Activated CD4-positive, alpha-beta T cell treated with anti-CD3 and anti-CD28 coated beads, Interleukin-2, amount 50 U/mL, for 24 hours (primary cell): ENCODE measurements at places on chromosomes 13 and 19.

DNA sequence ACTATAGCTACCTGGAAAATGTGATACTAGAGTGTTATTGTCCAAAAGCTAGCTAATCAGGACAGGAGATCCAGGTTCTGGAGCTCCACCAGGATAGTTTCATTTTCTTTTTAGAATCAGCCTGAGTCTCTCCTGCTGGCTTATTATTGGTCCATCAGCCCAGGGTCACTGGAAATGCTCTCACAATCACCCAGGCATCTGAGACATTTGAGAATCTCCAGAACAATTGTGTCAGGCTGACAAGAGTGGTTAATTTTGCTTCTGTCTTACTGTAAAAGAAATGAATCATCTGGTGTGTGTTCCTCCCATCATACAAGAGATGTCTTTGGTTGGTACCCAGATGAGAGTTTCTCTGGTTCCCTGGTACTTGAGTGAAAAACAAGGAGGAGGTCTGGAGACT lies 43.6 kb upstream of the ZNF681 start:
- DNase-seq: no peak

DNA sequence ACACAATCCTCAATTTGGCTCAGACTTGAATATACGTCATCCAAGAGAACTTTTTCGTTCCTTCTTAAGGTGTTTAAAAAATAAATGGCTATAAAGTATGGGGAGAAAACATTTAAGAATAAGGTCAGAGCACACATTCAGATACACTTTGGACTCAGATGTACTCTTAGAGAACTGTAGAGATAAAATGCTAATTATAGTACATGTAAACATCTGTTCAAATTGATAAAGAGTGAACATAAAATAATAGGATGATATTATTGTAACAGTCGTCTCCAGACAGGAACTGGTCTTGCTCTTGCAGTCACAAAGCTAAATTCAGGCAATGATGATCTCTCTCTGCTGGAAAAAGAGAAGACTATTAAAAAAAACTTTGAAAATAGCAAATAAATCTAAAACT lies 91.4 kb downstream of the RBM26 start:
- DNase-seq: no peak

GRCh38 chr13:104057861-104058260 lies 991.6 kb upstream of the SLC10A2 start:
- DNase-seq: no peak

DNA sequence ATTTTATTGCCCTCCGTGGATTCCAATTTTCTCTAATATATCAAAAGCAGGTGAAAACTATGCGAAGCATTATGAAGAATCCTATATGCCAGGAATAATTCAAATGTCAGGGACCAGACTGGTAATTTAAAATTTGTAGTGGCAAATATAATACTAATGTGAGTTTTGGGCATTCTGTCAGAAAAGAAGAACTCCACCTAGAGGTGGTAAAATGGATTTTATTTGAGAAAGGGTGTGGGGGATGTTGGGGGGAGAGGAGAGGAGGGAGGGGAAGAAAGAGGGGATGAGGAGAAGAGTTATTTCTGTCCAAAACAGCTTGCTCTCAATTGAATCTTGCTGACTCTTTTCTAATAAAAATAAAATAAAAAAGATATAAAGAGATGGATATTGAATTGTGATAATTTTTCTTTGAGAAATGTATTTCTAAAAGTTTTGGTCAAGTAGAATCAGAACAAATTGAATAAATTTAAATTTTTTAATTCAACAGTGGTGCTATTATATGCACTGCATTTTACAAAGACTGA lies 929.3 kb upstream of the SLITRK5 start:
- no peak for DNase-seq

DNA sequence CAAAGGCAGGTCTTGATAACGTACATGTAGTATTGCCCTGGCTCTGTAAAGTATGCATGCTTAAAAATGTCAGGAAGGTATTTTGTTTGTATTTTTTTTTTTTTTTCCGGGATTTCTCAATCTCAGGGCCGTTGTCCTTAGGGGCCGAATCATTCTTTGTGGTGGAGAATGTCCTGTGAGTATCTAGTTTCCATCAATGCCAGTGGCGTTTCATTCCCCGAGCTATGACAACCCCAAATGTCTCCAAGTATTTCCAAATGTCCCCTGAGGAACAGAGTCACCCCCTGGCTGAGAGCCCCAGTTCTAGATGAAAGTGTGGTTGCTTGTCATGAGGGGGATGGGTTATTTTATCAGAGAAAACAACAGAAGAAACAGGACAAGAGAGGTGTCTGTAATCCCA lies 68.7 kb downstream of the ACSBG2 start:
- no peak for DNase-seq

- no peak for DNase-seq
Observed at GRCh38 chr13:93708308-93709075, 481.9 kb downstream of the GPC6 start.

DNA sequence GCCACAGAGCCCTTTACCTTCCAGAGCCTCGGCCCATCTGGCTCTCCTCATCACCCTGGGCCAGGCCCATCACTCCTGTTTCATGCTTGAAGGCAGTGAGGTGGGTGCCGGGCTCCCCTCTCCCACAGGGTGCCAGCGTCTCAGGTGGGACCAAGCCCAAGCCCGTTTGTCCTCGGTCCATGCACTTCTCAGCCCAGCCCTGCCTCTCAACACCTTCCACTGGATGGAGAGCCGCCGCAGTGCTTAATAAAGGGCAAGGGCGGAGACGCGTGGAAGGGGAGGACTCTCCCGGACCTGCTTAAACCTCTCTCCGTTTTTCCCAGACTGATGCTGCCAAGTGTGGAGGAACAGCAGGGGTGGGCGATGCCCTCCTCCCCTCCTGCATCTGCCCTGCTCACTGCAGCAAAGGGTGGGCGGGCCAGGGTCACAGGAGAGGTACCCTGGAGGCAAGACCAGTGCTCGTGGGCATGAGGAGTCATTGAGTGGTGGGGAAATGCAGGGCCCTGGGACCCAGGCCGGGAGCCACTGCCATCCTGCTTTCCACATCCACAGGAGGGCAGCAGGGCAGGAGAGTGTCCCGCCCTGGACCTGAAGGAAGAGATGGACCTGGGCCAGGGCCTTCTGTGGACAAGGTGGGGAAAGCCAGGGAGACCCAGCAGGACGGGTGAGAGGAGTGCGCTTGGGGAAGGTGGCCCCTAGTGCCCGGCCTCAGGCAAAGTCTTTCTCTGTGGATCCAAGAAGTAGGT lies 9.7 kb upstream of the ATP11A start:
- no peak for DNase-seq

DNA sequence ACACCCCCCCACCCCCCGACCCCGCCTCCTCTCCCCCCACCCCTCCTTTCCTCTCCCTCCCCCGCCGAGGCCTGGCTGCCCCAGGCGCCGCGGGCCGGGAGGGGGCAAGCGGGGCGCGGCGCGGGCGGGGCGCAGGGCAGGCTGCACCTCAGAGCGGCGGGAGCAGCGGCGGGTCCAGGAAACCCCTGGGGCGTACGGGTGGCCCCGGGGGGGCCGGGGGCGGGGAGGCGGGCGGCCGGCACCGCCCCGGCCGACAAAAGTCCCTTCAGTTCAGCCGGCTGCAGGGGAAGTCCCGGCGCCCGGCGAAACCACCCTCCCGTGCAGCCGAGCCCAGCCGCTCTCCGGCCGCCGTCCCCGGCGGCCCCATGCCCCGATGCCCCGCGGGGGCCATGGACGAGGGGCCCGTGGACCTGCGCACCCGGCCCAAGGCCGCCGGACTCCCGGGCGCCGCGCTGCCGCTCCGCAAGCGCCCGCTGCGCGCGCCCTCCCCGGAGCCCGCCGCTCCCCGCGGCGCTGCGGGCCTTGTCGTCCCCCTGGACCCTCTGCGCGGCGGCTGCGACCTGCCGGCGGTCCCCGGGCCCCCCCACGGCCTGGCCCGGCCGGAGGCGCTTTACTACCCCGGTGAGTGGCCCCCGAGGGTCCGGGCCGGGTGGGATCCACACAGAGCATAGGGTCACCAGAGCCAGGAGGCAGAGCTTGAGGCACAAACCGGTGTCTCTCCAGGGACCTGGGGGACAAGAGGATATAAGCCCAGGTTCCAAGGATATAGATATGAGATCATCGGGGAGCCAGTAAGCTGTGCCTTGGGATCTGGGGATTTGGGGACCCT lies at the start of gene BCL3:
Gene BCL3, plus strand, starts transcription at position 283 of the 829 bp plus-strand sequence. Its CDS starts 83 bp downstream, at position 366.
- peak; percentile 36 for DNase-seq

DNA sequence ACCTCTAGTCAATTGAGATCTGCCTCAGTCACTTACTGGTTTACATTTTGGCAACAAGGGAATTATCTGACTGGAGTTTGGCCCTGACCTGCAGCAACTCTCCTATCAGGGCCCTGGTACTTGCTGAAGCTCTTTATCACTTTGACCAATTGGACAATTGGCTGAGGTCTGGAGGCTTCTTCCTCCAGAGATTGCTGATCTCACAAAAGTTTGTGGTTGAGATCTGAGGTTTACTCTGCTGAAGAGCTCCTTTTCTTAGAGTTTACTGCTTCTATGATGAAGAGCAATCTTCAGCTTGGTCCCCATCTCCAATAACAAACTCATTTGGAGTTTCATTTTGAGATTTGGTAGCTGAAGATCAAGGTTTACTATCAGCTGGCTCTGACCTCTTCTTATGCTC lies 276.9 kb upstream of the SGCG start:
- no peak for DNase-seq

- no peak for DNase-seq
Observed at GRCh38 chr19:898663-899062, 5.4 kb downstream of the RNU6-9 start.

DNA sequence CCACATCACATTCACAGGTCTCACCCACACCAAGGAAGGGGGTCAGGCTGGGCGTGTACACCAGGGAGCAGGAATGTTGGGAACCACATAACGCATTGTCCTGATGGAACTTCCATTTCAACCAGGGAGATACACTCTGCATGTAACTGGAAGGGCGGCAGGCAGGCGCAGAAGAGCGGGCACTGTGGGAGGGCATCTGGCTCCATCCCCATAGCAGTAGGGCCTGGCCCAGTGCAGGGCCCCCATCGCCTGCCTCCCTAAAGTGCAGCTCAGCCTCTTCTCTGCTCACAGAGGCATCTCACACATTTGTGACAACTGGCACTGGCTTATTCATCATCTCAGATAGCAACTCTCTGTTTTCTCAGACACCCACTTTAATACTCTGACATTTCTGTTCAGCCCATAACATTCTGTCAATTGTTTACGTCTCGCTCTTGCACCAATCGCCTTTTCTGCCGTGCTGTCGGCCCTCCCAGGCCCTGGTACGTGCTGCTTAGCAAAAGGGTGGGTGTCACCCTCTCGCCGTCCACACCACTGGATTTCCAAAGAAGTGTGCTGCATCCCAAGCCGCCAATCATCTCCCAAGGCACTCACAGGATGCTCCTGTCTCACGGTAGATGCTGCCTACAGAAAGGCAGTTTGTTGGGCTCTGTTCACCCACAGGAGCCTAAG lies 353.3 kb upstream of the ZNF507 start:
- no peak for DNase-seq

DNA sequence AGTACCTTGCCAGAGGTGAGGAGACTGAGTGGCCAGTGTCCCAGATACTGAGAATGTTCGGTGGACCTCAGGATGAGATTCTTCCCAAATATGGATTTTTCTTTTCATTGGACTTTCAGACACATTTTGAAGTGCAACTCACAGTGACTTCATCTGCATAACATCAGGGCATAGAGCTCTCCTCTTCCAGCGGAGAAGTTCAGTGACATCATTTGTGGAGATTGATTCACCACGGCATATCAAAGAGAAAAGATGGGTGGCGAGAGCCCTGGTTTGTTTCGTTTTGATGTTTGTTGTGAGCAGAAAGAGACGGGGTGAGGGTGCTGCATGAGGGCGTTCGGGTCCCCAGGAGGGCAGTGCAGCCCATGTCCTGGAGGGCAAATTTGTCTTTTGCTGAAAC lies 120.1 kb upstream of the GPR12 start:
- DNase-seq: no peak

GRCh38 chr19:4951656-4952055 lies 17.3 kb upstream of the KDM4B start:
- DNase-seq: no peak

- DNase-seq: peak; percentile 28
Observed at GRCh38 chr19:51777570-51778462, 16.8 kb downstream of the FPR2 start.

- no peak for DNase-seq
Observed at GRCh38 chr13:87147076-87147475, 524.1 kb upstream of the SLITRK5 start.

DNA sequence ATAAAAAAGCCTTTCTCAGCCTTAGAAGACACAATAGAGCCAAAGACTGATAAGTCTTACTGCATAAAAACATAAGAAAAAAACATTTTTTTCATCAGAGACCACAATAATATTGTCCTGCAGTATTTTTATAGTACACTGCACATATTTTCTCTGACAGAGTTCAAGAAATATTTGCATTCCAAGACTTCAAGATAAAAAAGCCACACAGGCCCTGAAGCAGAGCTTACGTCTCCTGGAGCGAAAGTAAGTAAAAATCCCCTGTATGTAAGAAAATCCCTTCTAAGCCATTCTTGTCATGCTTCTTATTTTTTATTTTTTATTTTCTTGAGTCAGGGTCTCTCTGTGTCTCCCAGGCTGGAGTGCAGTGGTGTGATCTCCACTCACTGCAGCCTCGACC lies 755.9 kb downstream of the LIG4 start:
- DNase-seq: no peak

DNA sequence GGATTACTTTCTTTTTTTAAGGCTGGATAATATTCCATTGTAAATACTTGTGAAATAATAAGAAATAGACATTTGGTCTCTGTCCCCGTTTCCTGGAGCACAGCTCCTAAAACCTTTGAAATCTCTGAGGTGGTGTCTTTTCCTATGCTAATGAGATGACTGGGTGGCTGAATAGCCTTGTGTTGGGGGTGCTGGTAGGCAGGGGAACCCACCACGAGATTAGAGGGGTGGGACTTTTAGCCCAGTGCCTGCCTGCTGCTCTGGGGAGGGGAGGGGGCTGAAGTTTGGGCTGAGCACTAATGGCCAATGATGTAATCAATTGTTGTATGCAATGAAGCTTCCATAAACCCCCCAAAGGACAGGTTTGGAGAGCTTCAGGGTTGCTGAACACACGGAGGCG lies 175.7 kb downstream of the FGF9 start:
- no peak for DNase-seq

DNA sequence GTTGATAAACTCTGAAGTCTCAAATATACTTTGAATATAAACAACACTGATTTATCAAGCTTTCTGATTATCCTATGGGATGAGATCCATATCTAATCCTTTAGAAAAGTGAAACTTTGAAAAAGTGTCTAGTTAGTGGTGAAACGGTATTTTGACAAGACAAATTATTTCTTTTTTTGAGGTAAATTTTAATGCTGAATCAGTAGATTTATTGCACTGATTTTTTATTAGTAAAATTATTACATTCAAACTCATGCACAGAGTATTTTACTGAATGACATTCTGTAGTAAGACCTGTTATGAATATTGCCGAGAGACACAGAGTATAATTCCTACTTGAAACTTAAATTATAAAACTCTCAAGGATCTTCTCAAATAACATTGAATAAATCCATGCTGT lies 679.1 kb upstream of the SPRY2 start:
- no peak for DNase-seq

- DNase-seq: peak; percentile 52
Observed at GRCh38 chr13:27359199-27359821, 65.1 kb upstream of the GTF3A start.

- DNase-seq: no peak
Observed at GRCh38 chr13:34410678-34411077, 531.4 kb upstream of the NBEA start.
